ENCODE measurements at places on chromosomes 13 and 19.

- no peak for DNase-seq
Measured at GRCh38 chr13:44932171-44932849, 57.0 kb downstream of the NUFIP1 start.

DNA sequence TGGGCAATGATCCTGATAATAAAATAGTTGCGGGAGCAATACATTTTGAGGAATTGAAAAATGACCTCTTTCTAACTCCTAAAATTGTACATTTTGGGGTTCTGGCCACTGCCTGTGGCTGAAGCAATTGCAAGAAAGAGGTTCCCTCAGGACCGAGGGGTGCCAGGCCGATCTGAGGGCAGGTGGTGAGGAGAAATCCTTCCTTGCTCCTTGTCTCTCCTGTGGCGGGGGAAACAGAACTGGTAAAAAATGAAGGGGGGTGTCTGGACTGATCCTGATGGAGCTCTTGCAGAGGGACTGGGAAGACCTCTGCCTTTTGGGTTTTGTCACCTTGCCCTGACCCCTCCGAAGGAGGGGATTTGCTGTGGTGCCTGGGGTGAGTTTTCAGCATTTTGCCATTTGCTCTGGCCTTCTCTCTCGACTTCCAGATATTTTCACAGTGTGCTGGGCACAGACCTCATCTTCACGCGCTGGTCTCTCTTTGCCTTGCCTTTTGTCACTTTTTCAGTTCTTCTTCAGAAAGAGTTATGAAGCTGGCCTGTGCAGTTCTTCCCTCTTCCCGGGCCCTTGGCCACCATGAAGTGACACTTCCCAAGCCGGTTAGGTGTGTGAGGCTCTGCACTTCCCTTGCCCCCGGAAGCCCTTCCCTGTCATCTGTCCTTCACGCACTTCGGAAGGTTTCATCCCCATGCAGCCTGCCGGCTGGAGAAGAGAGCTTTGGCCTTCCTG lies 22.2 kb downstream of the NFIX start:
- no peak for DNase-seq

DNA sequence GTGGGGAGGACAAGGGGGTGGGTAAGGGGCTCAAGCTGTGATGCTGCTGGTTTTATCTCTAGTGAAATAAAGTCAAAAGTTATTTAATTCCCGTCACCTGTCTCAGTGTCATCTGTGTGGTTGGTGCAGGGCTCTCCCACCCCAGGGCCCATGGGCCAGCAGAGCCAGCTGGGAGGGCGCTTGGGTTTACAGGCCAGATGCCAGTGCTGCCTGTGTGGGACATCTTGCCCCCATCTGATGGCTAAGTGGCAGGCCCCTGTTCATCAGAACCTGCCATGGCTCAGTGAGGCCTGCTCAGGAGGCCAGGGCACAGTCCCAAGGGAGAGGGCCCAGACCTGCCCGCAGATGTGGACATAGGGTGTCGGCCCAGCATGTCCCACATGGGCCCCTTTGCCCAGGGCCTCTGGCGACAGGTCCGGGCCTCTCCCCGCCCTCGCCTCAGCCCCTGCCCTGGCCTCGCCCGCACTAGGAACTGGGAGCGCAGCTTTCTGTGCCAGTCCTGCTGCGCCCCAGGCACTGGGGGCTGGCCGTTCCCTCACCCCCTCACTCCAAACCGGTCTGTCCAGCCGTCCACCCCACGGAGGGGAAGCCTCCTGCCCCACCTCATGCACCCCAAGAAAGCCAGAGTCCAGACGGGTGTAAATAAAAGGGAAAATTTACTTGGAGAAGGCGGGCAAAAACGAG lies 5.3 kb downstream of the ZNF296 start:
- DNase-seq = no peak

DNA sequence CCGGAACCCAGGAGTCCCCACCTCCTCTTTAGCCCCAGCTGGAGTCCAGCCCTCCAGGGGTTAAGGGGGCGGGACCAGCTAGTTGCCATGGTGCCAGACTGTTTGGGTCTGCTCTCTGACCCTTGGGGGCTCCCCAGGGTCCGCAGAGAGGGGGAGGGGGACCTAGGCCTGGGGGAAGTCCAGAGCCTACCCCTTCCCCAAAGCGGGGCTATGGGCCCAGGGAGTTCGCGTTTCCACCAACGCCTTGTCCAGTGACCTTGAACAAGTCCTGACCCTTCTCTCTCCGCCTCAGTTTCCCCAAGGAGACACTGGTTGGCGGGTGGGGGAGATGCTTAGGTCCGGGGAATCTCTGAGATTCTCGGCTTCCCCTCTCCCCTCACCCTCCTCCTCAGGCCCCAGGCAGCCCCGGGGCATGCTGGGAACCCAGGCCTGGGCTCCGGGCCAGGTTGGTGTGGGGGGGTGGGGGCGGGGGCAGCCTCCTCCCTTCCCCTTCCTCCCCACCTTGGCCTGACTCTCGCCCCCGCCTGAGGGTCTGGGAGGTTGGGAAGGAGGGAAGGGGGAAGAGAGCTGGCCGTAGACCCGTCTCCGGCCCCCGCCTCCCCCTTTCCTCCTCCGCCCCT lies 2.6 kb upstream of the SPACA6 start:
- DNase-seq = peak; percentile 74

DNA sequence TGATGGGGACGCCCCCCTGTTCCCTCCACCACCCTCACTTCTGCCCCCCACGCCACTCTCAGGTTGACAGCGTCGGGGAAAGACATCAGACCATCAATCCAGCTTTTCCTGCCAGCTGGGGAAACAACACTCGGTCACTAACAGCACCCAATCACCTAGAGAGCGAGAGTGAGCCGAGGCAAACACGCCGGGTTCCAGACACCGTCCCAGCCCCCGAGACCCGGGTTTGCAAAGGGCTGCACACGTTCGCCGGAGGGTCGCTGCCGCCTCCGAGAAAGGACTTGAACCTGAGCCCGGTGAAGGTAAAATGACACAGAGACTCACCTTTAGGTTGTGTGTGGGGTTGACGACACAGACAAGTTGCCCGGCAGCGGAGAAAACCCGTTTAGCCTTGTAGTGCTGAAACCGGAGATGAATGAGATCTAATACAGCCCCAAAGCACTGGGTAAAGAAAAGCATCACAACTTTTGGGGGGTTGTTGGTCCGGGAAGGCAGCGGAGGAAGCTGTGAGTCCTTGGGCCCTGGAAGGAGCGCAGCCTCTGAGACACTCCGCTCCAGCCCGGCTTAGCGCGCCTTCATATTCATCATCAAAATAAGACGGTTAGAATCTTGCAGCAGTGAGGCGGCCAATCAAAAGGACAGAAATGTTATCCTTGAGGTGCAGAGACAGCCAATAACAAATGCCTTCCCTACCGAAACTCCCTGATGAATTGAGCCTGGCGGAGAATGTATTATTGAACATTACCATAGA lies at the start of gene SIAH3:
TSS of gene SIAH3 (minus strand) at position 583 of the 751 bp plus-strand sequence. CDS start at position 459, 124 bp downstream.
- DNase-seq = peak; percentile 20

- DNase-seq = no peak
Measured at GRCh38 chr13:50077431-50077830, 62.2 kb downstream of the KCNRG start.

DNA sequence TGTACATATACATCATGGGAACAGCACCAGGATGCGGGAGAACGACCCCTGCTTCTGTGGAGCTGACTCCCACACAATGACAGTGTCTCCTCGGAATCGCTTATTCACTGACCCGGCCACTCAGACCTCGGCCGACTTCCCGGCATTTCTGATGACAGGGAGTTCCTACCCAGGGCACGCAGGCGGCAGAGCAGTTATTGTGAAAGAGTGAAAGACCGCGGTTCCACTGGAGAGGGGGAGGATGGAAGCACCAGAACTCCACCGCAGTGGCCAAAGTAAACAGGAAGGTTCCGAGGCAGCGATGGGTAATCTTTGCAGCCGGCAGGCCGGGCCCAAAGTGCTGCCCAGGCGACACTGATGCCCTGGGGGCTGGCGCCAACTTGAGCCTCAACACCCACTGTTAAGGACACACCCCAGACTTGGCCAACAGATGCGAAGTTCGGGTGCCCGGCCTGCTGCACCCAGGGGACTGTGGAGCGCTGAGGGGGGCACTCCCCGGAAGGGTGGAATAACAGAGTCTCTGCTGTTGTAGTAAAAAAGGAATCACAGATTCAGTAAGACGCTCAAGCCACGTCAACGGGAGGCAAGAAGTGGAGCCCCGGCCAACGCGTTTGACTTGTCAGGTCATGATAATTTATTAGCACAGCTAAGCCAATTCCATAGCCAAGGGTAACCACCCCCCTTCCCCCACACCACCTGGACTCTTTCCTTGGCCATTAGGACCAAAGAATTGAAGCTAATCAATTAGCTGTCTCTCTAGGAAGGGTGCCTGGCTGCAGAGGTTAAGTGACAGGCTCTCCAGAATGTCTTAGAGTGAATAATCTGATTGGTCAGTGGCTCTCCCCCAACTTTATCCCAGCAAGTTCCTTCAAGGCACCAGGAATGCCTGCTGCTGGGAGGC lies 5.8 kb downstream of the MLLT1 start:
- DNase-seq = peak; percentile 93

GRCh38 chr13:46664195-46664594 lies 111.2 kb downstream of the LRCH1 start:
- no peak for DNase-seq

DNA sequence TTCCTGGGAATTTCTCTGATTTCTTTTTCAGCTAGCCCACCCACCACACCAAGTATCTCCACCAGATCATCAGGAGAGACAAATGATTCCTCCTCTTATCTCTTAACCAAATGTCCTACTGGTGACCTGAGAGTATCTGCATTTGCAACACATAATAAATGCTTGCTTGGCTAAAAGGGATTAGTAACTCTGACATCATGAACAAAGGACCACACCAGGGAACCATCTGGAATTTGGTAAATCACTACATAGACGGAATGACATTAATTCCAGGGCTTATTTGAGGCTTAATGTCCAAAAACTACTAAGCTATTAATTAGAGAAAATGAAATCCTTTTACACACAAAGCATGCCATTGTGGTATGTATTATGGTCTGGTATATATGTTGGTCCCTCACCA lies 139.0 kb downstream of the RAP2A start:
- peak; percentile 17 for DNase-seq

DNA sequence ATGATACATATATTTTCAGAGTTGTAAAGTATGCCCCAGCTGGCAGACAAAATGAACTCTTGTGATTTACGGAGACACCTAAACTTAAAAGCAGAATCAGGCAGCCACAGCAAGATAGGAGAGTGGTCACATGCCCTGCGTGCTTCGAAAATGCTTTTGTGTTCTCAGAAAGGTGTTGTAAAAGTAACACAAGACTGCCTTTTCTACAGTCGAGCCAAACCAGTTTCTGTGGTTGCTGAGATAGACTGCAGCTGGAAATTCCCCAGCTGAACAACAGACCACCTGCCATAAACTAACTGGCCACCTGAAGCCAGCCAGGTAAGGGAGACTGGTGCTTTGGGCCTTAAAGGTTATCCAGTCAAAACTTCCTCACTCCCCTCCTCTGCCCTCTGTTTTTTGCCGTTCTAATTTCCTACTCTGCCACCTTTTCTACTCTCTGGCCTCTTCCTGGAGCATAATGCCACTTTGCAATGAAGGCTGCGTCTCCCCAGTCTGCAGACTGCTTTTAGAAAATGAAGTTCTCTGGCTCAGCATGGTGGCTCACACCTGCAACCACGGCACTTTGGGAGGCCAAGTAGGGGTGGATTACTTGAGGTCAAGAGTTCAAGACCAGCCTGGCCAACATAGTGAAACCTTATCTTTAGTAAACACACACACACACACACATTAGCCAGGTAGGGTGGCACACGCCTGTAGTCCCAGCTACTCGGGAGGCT lies 381.2 kb upstream of the SLITRK1 start:
- no peak for DNase-seq

DNA sequence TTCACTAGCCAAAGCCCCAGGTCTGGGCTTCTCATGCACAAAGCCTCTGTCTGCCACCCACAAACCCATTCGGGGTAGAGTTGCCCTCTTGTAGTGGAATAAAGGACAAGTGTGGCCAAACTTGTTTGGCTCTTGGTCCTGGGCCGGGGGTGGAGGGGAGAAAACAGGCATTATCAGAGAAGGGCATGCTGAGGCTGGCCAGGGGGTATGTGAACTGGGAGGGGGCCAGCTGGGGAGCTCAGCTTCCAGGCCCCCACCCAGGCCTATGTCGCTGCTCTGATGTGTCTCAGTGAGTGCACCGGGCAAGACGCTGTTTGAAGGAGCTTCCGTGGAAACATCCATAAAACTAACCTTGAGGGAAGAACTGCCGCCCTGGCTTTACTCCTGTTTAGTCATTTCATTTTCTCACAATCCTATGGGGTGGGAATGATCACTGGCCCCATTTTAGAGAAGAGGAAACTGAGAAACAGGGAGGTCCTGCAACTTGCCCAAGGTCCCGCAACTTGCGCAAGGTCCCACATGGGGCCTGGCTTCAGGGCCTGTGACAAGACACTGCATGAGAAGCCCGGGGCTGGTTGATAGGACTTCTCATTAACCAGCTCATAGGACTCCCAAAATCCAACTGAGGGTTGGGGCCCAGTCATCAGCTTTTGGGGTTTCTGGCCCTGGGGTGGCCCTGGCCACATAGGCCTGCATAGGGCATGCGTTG lies 30.8 kb downstream of the CCNE1 start:
- DNase-seq = no peak

- DNase-seq = no peak
Measured at GRCh38 chr19:10892256-10892655, 20.9 kb downstream of the CARM1 start.

GRCh38 chr13:75294110-75294509 lies 187.9 kb downstream of the TBC1D4 start:
- DNase-seq = no peak

- DNase-seq = peak; percentile 33
Measured at GRCh38 chr13:73138638-73139491, 80.1 kb downstream of the KLF5 start.

- no peak for DNase-seq
Measured at GRCh38 chr13:39446865-39447264, 156.1 kb downstream of the LHFPL6 start.

- peak; percentile 3 for DNase-seq
Measured at GRCh38 chr13:45909673-45910072, 58.1 kb upstream of the SIAH3 start.

GRCh38 chr19:30305346-30306060 lies 66.7 kb upstream of the ZNF536 start:
- DNase-seq = no peak

- DNase-seq = peak; percentile 59
Measured at GRCh38 chr19:35357867-35358573, at the start of gene FFAR3. Gene FFAR3, plus strand, starts transcription at chr19:35358460. Its CDS starts 431 bp downstream, at chr19:35358891.

DNA sequence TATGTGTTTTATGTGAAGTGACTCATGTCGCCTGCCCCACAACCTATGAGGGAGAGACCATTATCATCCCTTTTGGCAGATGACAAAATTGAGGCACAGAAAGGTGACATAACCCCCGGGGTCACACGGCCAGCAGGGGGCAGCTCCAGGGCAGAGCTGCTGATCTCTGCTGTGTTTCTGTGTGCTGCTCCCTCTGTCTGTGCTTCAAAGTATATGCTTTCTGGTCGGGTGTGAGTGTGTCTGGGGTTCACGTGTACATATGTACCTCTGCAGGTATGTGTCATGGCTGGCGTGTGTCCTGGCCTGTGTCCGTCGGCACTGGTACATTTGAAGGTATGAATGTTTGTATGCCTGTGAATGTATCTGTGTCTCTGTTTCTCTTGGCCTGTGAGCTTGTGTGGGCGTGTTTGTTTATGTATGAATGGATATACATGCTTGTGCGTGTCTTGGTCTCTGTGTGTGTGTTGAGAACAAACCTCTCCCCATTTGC lies 7.1 kb downstream of the LIPE start:
- peak; percentile 52 for DNase-seq
